Right lung (tissue), 10 donors: ENCODE measurements at places on chromosomes 3 and 15. TPM values are rescaled to one million over a fixed set of nuclear protein-coding genes. Genes with fewer than 3 reads are reported as not detected.

Gene TM4SF1
- polyA plus RNA-seq: 116 TPM

Gene IQCH
- polyA plus RNA-seq: 2.4 TPM

Gene CCR8
- polyA plus RNA-seq: not detected

Gene INSYN1
- polyA plus RNA-seq: 22.5 TPM

Gene TGM4
- 0.06 TPM for polyA plus RNA-seq

Gene DUOX1
- 7.8 TPM for polyA plus RNA-seq

Gene CCR9
- polyA plus RNA-seq: 0.11 TPM

Gene ANKRD34C
- polyA plus RNA-seq: not detected

Gene CA12
- 6.4 TPM for polyA plus RNA-seq

Gene TTLL13
- polyA plus RNA-seq: 0.12 TPM

Gene SOX14
- not detected for polyA plus RNA-seq

Gene SV2B
- polyA plus RNA-seq: 2.6 TPM

Gene DUOXA2
- polyA plus RNA-seq: not detected

Gene STRIT1
- 0.28 TPM for polyA plus RNA-seq

Gene COL6A5
- 3.2 TPM for polyA plus RNA-seq

Gene NAA80
- 7.7 TPM for polyA plus RNA-seq

Gene GOLGA6B
- 1.6 TPM for polyA plus RNA-seq

Gene GPR27
- 2.8 TPM for polyA plus RNA-seq

Gene CCK
- polyA plus RNA-seq: not detected

Gene JMJD7
- polyA plus RNA-seq: 13.6 TPM

Gene AHSG
- not detected for polyA plus RNA-seq

Gene HHLA2
- 0.31 TPM for polyA plus RNA-seq

Gene POLR2M
- 67.4 TPM for polyA plus RNA-seq

Gene TMEM212
- polyA plus RNA-seq: 2.6 TPM

Gene PFN2
- 293 TPM for polyA plus RNA-seq

Gene LRRIQ4
- 0.16 TPM for polyA plus RNA-seq

Gene LRRC3B
- polyA plus RNA-seq: 5.9 TPM

Gene MYO5C
- polyA plus RNA-seq: 37.8 TPM

Gene FRMD5
- polyA plus RNA-seq: 2.0 TPM

Gene MCCC1
- 48.4 TPM for polyA plus RNA-seq

Gene MEIS2
- 39.8 TPM for polyA plus RNA-seq

Gene MGLL
- 14.7 TPM for polyA plus RNA-seq

Gene CRABP1
- polyA plus RNA-seq: not detected

Gene CPLX3
- 0.05 TPM for polyA plus RNA-seq

Gene CCDC9B
- 6.2 TPM for polyA plus RNA-seq

Gene RBP2
- 0.51 TPM for polyA plus RNA-seq

Gene ATP13A5
- 0.60 TPM for polyA plus RNA-seq

Gene TM2D3
- polyA plus RNA-seq: 64.7 TPM

Gene CCDC32
- polyA plus RNA-seq: 25.7 TPM

Gene MAP4
- polyA plus RNA-seq: 181 TPM

Gene SLC22A14
- 0.24 TPM for polyA plus RNA-seq

Gene TRIM59
- polyA plus RNA-seq: 23.7 TPM

Gene C3orf49
- polyA plus RNA-seq: 0.36 TPM

Gene RPL22L1
- 76.3 TPM for polyA plus RNA-seq

Gene CCR5
- 0.41 TPM for polyA plus RNA-seq
